ENCODE measurements at places on chromosomes 3 and 15.

DNA sequence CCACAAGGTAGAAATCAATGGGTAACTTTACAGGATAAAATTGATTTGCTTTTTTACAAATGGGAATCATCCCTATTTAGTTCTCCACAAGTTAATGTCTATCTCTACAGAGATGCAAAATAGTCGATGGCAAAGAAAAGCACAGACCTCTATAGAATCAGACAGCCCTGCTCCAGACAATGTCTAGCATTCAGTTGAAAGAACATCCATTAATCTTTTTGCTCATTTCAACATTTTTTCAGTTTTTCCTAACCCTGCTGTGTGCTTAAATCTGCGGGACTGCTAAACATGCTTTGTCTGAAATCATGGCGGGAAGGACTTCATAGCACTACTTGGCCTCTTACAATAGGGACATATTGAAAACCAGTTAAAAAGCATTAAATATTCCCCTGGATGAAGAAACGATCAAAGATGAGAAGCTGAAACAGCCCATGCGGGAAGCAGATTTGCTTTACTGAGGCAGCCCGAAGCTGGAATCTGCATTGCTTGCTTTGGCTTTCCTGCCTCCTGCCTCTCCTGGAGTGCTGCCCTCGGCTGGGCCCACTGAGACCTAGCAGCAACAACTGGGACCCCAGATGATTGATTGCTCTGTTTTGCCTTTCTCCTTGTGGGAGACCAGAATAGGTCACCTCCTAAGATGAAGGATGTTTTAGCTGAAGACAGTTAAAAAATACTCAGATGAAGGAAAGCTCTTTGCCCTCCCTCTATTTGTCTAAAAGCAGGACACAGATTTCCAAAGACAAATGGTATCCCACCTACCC, 38.5 kb upstream of the RASGRP1 start:
- no peak for DNase-seq

DNA sequence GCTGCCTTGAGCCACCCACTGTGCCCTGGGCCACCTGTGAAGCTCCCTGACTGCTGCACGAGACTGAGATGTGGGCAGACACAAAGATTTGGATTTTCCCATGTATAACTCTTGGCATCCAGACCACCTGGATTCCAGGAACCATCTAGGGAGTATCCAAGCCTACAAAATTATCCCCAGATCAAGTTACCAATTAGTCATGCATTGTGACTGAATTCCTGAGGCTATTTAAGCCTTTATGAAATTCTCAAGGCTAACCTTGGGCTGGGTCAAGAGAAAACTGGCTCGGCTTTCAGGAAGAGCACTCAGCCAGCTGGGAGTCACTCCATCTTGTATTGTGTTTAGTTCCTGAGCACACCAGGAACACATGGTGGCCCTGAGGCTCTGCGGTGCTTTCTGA, 13.3 kb upstream of the ATP13A5 start:
- DNase-seq, result no peak

DNA sequence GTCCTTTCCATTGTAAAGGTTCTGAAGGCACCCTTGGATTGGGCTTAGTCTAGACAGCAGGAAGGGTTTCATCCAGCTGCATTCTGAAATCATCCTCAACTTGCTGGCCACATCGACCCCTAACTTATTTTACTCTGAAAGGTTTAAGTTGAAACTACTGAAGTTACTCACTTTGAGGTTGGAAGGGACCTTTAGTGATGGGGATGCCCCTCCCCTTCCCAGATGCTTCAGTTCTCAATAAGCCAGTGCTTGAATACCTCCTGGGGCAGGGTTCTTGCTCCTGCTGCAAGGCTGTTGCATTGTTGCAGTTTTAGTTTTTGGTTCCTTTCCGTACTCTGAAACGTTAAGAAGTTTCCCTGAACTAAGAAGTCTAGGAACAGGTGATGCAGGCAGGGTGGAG, 26.4 kb downstream of the FGD5 start:
- DNase-seq, result no peak

DNA sequence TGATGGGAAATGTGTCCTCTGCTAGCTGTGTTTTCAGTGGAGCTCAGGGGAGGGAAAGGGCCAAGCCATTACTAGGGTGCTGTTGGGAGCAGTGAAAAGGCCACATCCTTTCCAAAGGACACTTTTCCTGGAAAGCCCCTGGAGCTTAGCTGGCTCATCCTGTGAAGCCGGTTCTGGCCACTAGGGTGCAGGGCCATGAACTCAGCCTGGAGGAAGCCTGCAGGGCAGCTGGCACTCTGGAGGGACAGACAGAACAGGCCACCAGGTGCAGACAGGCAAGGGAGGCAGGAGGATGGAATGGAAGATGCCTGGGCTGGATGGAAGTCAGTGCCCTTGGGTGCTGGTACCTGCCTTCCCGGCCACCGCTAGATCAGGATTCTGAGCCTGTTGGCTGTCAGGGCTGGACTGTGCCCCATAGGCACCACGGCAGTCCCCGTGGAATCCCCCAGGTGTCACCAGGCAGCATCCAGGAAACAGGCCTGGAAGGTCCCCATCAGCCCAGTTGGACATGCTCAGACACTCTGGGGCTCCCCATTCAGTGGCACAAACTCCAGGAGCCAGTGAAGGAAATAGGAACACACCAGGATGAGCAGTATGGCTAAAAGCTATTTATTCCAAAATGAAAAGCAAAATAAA, 76.2 kb upstream of the C2CD4B start:
- no peak for DNase-seq

DNA sequence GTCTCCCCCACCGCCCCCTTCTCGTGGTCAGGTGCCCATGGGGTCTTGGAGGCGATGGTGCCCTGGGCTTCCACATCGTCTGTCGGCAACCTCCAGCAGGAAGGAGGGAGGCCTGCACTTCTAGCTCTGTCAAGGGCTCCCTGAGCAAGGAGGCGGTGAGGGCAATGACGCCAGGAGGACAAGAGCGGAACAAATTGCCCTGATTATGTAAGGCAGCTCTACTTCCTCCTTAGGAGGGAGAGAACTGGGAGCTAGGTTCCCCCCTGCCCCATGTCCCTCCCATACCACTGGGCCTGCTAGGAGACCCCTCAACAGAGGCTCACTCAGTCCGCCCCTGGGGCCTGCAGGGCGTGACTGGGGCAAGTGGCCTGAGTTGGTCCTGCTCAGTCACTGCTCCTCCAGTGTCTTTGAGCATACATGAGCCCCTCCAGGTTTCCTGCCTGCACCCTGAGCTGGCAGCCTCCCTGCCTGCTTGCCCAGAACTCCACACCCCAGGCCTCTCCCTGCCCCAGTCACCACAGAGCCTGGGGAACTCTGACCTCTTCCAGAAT, 56.1 kb downstream of the CACNA2D2 start:
- no peak for DNase-seq

DNA sequence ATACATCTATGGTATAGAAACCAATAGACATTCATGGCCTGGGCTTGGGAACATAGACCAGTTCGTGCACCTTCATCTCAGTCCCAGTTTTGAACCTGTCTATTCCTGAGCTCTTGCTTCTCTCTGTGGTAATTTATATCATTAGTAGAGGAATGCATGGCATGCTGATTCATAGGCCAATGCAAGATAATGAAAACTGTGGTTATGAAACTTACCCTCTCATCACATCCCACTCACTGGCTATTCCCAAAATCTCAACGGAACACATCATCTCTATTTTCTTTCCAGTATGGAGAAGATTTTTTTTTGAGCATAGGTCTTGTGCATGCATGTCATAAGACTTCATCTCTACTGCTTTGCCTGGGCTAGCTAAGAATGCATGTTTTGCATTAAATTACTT, 18.7 kb upstream of the P2RY12 start:
- peak; percentile 87 for DNase-seq

- no peak for DNase-seq
Observed at GRCh38 chr3:165194511-165195240, 1.5 kb downstream of the SLITRK3 start.

DNA sequence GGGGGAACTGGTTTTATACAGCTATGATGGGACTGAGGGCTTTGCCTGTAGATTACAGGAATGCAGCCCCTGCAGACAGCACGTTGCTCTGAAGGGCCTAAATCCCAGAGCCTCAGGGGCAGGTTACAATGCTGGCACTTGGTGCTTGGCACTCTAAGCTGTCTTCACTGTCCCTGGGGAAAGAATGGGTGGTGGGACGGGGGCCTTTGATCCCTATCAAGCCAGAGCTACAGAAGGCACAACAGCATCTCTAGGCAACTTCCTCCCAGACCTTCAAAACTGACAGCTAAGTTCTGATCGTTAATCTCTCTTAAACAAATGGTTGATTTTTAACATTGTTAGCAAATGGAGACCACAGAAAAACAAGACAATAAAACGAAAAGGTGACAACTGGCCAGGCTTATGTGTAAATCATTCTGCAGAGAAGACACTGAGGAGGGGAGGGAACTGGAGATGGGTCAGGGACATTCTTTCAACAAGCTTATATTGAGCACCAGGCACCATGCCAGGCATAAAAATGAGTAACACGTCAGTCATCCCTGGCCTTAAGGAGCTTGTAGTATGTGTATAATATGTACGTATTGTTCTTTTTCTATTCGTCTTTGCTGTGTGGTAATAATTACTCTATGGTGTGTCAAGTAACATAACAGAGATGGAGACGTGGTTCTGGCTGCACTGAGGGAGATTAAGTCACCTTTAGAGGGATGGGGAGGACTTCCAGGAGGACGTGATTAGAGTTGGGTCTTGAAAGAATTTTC, 49.1 kb downstream of the CA12 start:
- DNase-seq, result peak; percentile 96

DNA sequence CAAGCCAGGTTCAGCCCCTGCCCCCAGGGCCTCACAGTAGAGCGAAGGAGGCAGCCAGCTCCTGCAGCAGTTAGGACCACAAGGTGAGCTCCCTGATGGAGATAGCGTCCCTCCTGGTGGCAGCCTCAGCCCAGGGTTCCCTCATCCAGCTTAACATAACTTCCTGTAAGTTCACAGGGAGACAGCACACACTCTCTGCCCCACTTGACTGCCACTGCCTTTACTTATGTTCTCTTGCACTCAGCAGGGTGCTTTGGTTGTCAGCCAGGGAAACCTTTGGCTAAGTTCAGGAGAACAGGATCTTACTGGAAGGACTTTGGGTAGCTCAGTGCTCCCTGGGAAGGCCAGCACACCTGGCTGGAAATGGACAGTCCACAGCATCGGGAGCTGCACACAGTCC, 10.9 kb downstream of the KBTBD13 start:
- DNase-seq, result no peak

- DNase-seq, result no peak
Observed at GRCh38 chr15:77034695-77035489, 36.0 kb downstream of the TSPAN3 start.

DNA sequence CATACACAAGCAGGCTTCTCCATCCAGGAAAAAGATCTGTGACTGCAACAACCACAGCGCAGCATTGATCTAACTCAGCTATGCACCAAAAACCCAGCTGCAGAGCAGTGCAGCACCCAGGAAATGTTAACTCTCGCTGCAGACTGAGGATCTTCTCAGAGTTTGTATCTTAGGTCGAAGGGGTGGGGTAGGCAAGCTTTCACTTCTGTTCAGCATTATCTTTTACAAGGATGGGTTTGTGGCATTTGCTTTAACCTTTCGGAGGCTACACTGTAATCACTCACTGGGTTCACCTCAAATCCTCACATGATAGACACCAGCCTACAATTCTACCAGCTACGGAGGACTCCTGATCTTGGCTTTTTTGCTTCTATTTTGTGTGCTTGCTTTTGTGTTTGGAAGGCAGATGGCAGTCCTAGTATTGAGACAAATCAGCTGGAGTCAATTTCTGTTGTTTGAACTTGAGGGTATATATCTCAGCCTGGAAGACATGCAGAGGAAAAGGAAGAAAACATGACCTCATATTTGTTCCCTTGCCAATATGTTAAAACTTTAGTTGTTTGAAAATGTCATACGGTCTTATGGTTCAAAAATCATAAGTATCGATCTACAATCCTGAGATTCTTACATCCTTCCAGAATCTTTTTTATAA, 25.2 kb downstream of the LRRK1 start:
- no peak for DNase-seq

DNA sequence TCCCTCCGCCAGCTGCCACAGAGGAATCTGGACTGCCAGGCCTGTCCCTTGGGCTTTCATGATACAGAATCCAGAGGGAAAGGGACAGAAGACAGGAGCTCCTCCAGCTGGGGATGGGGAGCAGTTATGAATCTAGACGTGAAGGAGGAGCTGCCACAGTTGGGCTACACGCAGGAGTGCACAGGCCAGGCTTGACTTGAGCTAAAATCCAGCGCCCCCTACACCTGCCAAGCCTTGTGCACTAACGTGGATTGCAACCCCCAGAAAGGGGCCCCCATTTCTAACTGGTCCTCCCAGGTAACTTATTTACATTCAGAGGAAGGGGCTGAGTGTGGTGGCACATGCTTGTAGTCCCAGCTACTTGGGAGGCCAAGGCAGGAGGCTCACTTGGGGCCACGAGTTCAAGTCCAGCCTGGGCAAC, 14.3 kb downstream of the KLHL6 start:
- no peak for DNase-seq

DNA sequence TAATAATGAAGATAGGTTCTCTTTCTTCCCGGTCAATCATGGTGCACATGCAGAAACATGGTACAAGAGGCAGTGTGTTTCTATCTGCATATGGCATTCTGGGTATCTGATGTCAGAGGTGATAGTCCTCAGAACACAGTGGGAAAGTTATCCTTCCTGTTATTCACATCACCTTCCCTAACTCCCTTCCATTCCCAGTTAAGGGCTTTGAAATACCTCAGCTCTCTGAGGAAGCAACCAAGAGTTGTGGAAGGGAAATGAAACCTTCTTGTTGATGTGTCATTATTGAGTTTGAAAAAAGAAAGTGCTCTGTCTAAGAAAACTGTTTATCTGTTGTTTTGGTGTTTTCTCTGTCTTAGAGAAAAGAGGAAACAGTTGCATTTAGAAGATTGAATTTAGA, 21.9 kb upstream of the P2RY13 start:
- DNase-seq, result no peak

- DNase-seq, result no peak
Observed at GRCh38 chr15:65085207-65085753, 8.7 kb downstream of the KBTBD13 start.

DNA sequence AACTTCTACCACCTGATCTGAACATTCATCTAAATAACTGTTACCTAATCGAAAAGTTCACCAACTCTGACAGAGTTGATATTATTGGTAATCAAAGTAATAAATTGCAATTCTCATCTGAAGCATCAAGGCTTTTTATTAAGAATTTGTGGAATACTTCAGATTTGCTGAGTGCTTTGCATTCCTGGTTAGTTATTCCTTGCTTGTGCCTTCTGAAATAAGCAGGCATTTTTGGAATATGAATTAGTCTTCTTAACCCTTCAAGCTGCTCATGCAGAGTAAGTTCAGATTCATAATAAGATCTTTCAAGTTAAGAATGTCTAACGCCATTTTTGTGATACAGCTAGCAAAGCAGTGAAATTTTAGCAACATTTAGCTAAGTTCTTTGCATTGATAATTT, 188.5 kb downstream of the ALCAM start:
- peak; percentile 40 for DNase-seq

- no peak for DNase-seq
Observed at GRCh38 chr15:80996247-80996646, 4.5 kb upstream of the TLNRD1 start.

DNA sequence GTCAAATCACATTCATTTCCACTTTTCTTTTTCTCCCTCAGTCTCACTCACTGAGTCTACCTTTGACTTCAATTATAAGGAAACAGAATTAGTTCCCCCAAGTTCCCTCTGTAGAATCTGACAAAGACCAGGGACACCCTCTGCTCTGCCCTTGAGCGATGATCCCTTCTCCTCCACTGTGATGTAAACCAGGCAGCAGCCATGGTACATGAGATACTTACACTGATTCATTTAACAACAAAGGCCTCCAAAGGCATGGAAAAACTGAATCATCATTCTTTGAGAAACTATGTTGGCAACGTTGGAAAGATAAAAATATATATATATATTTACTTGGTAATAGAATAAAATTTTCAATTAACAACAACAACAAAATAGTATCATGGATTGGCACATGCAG, 84.1 kb downstream of the P3H2 start:
- peak; percentile 80 for DNase-seq

- no peak for DNase-seq
Observed at GRCh38 chr15:29105151-29105854, 164.3 kb downstream of the NSMCE3 start.
